ENCODE measurements at places on chromosomes 12 and 14.

DNA sequence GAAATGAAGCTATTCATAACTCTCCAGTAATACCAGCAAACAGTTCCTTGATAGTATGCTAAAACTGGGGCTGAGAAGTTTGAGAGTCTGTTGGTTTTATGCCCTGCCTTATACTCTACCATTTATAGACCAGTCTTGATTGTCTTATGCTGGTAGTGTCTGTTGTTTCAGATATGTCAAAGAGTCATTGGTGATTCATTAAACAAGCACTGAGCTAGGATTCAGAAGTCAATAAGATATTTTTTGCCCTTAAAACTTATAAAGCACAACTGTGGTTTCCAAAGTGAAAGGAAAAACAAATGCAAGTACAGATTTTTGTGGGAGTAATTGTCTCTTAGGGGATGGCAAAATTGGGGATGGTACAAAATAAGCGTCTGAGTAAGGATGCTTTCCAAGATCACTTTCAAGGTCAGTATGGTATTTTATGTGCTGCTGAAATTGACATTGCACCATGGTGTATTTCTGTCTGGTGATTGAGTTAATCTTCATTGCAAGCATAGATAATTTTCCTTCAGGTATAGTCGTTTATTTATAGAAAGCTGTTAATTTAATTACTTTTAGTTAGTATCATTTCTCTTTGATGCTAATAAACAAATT is 289.5 kb upstream of the E2F7 start:
- no peak for DNase-seq

GRCh38 chr12:102824218-102824835 is 92.7 kb downstream of the PAH start:
- no peak for DNase-seq

DNA sequence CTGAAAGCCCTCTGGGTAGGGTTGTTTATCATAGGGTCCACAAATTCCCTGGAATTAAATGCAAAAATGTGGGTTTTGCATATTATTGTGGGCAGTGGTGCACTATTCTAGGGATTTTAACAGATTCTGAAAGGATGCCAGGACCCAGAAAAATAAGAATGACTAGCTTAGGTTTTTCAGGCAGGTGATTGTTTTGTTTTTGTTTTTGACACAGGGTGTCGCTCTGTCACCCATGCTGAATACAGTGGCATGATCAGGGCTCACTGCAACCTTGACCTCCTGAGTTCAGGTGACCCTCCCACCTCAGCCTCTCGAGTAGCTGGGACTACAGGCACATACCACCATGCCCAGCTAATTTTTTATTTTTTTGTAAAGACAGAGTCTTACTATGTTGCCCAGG is 19.2 kb downstream of the GALNT6 start:
- DNase-seq: no peak

- no peak for DNase-seq
Observed at GRCh38 chr12:129662234-129662633, 241.6 kb downstream of the TMEM132D start.

DNA sequence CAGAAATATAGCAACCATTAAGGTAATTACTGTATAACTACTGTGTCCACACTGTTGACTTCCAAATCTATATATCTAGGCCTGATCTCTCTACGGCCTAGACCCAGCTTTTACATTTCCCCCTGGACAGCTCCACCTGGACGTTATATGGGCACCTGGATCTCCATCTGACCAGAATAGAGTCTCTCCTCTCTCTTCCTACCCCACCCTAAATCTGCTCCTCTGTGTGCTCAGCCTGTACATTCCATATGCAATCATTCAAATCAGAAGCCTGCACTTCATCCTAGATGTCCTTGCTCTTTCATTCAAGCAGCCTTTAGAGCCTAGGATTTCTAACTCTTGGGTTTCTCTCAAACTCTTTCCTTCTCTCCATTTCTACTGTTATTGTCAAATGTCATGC is 255.0 kb downstream of the PAX9 start:
- no peak for DNase-seq
